Neural progenitor cell (in vitro differentiated cells): ENCODE measurements at places on chromosomes 1 and 21.

DNA sequence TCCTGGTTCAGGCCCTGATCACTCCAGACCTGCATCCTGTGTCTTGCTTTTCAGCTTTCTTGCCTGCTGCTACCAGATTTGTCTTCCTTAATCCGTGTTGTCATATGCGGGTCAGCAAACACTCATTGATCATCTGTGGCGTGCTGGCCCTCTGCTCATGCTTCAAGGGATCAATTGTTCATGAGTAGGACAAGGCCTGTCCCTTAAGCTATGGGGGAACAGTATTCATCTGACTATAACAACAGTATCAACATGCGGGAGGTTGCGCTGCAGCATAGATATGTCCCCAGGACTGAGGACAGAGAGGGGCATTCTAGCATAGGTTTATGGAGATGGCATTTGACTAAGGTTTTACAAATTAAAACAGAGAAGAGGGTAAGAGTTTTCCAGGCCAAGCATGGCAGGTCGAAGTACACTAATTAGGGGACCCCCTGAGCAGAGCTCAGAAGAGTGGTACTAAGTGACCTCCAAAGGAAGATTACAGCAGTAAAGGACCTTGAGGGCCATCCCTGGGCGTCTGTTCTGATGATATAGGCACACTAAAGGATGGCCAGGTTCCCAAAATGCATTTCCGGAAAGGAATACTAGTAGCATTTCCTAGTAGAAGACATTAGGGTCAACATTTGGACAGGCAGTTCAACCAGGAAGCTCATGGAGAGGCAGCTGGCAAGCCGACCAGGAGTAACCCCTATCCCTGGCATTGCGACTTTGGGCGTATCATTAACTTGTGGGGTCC, 811 bp upstream of the ZNF672 start:
- peak; percentile 22 for DNase-seq

GRCh38 chr1:84833194-84833593, 59.8 kb downstream of the LPAR3 start:
- no peaks in the 10 kb centered on the region for H3K36me3 ChIP-seq
- H3K4me3 ChIP-seq, result no peak overlapping the region
- no peaks in the 10 kb centered on the region for H3K27me3 ChIP-seq
- no peaks in the 10 kb centered on the region for H3K4me1 ChIP-seq
- no peak for DNase-seq

DNA sequence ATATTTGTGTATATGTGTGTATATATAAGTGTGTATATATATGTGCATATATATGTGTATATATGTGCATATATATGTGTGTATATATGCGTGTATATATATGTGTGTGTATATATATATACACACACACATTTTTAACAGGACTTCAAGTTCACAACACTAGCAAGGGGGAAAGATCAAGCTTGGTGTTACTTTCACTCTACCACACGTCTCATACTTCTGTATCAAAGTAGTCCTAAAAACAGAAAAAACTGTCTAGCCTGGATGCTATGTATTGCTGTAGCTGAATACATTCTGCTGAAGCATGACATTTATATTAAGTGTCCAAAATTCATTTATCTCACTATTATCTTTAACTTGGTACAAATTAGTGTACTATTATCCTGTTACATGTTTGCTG, 17.9 kb upstream of the ATP6V1G3 start:
- H3K27me3 ChIP-seq, result no peaks in the 10 kb centered on the region
- no peak overlapping the region for H3K4me3 ChIP-seq
- H3K27ac ChIP-seq, result no peak overlapping the region
- DNase-seq, result no peak
- H3K4me1 ChIP-seq, result no peaks in the 10 kb centered on the region

DNA sequence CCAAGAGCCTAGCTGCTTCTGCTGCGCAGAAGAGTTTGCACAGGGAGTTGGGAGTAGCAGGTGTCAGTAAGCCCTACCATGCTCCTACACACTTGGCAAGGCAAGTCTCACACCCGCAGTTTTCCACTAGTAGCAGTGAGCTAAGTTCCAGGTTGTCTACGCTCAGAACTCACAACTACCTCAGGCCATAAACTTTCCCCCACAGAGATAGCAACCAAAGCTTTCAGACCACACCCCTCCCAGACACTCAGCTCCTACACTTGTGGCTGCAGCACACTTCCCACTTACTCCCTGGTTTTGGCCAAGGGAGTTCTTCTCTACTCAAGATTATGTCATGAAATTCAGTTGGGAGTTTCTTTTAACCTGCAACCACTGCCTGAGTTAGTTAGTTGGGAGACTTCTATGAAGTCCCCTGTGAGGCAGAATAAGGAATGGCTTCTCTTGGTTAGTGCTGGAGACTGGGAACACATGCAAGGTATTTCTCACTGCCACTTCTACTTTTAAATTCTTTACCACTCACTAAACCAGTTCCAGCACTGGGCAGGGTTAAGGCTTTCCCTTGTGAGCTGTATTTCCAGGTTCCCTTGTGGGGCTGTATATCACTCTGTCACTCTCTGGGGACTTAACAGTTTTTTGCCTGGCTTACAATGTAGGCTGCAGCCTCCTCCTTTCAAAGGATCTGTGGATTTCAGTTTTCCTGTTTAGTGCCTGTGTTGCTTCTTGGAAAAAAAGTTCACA, 18.3 kb upstream of the MAB21L3 start:
- no peaks in the 10 kb centered on the region for H3K36me3 ChIP-seq
- no peak overlapping the region for H3K4me3 ChIP-seq
- H3K4me1 ChIP-seq, result no peaks in the 10 kb centered on the region
- no peaks in the 10 kb centered on the region for H3K27me3 ChIP-seq

- H3K27ac ChIP-seq, result no peak overlapping the region
- H3K27me3 ChIP-seq, result no peaks in the 10 kb centered on the region
- no peak for DNase-seq
Measured at GRCh38 chr21:19731251-19731650, 1267.0 kb upstream of the NCAM2 start.

GRCh38 chr1:166170075-166170474, 3.3 kb upstream of the FAM78B start:
- peaks cover 6% of the 10 kb centered on the region for H3K4me1 ChIP-seq
- no peaks in the 10 kb centered on the region for H3K36me3 ChIP-seq
- H3K27ac ChIP-seq, result no peak overlapping the region

DNA sequence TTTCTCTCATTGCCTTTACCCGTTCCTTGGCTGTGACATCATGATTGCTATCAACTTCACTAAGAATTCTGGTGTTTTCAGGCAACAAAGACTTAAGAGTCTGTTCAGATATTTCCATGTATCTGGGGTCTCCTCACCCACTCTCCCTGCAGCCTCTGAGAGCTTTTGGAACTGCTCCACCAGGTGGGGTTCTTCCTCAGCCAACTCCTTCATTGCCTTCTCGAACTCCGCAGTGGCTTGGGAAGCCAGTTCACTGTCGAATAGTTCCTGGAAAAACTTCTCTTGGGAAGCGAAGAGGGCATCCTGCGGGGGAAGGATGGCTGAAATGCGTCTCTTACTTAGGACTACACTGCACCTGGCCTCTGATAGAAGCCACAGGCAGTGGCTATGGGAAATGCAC, 2.1 kb downstream of the PEX19 start:
- no peak overlapping the region for H3K4me3 ChIP-seq
- no peaks in the 10 kb centered on the region for H3K36me3 ChIP-seq
- no peaks in the 10 kb centered on the region for H3K27me3 ChIP-seq
- H3K4me1 ChIP-seq, result peaks cover 22% of the 10 kb centered on the region
- no peak overlapping the region for H3K27ac ChIP-seq
- DNase-seq, result peak; percentile 24

- H3K36me3 ChIP-seq, result no peaks in the 10 kb centered on the region
- no peak overlapping the region for H3K4me3 ChIP-seq
- H3K4me1 ChIP-seq, result peaks cover 8% of the 10 kb centered on the region
- peaks cover 100% of the 10 kb centered on the region for H3K27me3 ChIP-seq
Measured at GRCh38 chr1:37763791-37764413, 1.0 kb downstream of the EPHA10 start.

DNA sequence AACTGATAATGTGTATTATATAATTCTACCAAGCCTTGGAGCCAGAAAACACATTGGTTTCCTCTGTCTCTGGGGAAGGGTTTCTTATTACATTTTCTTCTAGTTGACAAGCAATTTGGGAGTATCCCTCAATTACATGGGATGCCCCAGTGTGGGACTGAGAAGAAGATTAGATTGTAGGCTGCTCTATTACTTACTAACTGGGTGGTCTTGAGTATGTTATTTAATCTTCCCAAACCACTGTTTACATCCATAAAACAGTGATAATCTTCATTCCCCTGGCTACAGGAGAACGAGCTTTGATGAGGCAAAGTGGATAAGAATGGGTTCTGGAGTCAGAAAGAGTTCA, 105.8 kb downstream of the TSEN15 start:
- no peak overlapping the region for H3K4me3 ChIP-seq
- no peak for DNase-seq
- no peaks in the 10 kb centered on the region for H3K36me3 ChIP-seq
- H3K27me3 ChIP-seq, result no peaks in the 10 kb centered on the region
- H3K27ac ChIP-seq, result no peak overlapping the region

- no peak overlapping the region for H3K4me3 ChIP-seq
- peaks cover 34% of the 10 kb centered on the region for H3K27me3 ChIP-seq
- no peaks in the 10 kb centered on the region for H3K36me3 ChIP-seq
- DNase-seq, result no peak
Measured at GRCh38 chr1:182785181-182785580, 4.4 kb upstream of the NPL start.

DNA sequence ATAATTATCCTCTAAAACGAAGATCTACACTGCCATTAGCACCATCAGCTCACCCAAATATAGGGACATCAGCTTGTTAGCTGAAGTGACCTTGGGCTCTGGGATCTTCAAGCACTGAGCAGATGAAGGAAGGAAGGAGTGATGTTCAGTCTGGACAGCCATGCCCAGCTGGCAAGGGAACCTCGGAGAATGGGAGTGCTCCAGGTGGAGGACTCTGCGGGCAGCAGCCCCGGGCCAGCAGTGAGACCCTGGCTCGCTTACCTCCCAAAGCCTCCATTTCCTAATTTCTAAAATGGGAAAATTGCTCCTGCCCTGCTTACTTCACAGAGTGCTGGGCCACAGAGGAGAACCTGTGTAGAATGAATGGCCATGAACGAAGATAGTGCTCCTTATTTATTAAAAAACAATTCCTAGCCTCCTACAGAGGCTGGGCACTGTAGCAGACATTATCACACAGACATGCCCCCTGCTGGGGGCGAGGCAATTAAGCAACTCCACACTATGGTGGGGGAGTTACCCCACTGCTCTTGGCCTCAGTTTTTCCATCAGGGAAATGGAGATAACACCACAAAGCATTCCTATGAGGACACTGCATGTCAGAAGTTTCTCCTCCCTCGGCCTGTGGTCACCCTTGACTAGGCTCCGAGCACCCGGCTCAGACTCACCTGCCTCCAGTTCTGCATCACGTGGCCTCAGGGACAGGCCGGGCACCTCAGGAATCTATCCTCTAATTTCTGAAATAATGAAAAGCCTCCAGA, 117.6 kb downstream of the KCNN3 start:
- no peak for DNase-seq
- no peaks in the 10 kb centered on the region for H3K36me3 ChIP-seq
- no peak overlapping the region for H3K27ac ChIP-seq
- H3K4me1 ChIP-seq, result peaks cover 9% of the 10 kb centered on the region
- H3K4me3 ChIP-seq, result no peak overlapping the region

DNA sequence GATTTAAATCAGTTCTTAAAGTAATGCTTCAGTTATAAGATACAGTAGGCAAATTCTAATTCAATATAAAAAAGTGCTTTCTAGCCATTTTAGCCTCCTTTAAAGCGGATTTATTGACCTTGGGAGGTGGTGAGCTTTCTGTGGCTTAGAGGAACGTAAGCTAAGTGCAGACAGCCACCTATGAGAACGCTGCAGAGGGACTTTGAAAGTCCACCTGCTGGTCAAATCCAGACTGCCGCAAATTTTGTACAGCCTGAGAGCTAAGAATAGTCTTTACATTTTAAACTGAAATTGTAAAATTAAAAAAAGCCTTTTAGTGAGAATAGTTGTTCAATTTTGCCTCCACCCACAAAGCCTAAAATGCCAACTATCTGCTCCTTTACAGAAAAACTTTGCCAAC, 67.0 kb upstream of the SSX2IP start:
- no peak overlapping the region for H3K27ac ChIP-seq
- DNase-seq, result no peak
- H3K27me3 ChIP-seq, result no peaks in the 10 kb centered on the region
- no peak overlapping the region for H3K4me3 ChIP-seq
- no peaks in the 10 kb centered on the region for H3K36me3 ChIP-seq

- H3K27me3 ChIP-seq, result no peaks in the 10 kb centered on the region
- H3K27ac ChIP-seq, result no peak overlapping the region
- H3K36me3 ChIP-seq, result no peaks in the 10 kb centered on the region
- no peak overlapping the region for H3K4me3 ChIP-seq
Measured at GRCh38 chr1:116944613-116945012, 34.9 kb downstream of the PTGFRN start.

DNA sequence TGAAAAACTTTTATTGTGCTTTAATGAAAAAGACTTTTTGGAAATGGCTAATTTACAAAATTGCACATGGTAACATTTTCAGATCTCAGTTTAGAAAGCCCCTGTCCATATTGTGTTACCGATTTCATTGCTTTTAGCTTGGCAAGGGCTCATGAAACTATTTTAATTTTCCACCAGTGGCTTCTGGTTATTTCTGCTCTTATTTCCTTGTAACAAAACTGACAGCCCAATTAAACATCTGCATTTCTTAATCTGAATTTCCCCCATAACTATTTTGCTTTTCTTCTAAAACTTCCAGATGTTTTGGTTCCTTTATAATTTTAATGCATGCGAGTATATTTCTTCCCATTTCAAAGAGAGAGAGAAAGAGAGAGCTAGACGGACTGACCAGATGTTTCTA, 264.8 kb downstream of the PTPRC start:
- no peaks in the 10 kb centered on the region for H3K27me3 ChIP-seq
- no peak for DNase-seq
- no peak overlapping the region for H3K4me3 ChIP-seq
- H3K4me1 ChIP-seq, result peaks cover 9% of the 10 kb centered on the region
- no peak overlapping the region for H3K27ac ChIP-seq

- H3K4me3 ChIP-seq, result peak overlapping the region; percentile 43
- no peaks in the 10 kb centered on the region for H3K27me3 ChIP-seq
- peaks cover 4% of the 10 kb centered on the region for H3K4me1 ChIP-seq
- H3K36me3 ChIP-seq, result no peaks in the 10 kb centered on the region
- peak; percentile 12 for DNase-seq
Measured at GRCh38 chr21:16587681-16588375, 858.0 kb downstream of the USP25 start.

DNA sequence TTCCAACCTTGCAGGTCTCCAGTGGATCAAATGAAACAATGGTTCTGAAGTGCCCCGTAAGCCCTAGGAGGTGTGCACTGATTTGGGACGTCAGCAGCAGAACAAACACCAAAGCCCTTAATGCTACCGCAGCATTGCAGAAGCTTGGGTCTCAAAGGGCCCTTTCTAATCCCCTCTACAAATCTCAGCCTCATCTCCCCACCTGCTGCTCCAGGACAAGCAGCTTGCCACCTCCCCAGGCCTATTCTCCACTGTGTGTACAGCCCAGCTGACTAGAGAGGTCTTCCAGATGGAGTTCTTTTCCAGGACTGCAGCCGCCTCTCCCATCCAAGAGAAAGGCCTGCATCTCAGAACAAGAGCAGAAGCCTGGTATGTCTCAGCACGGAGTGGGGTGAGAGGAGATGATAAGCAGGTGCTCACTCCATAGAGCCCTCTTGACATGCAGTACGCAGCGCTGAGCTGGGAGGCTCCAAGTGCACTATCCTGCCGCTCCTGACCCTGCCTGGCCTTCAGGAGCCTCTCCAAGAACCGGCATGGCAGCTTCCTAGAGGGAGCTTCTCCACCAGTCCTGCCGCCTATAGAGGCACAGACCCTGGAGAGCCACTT, 46.3 kb downstream of the MRPL37 start:
- H3K27ac ChIP-seq, result peak overlapping the region; percentile 78
- no peak overlapping the region for H3K4me3 ChIP-seq
- no peaks in the 10 kb centered on the region for H3K36me3 ChIP-seq
- DNase-seq, result peak; percentile 51
- peaks cover 13% of the 10 kb centered on the region for H3K4me1 ChIP-seq

- H3K4me1 ChIP-seq, result no peaks in the 10 kb centered on the region
- no peak overlapping the region for H3K27ac ChIP-seq
- H3K4me3 ChIP-seq, result no peak overlapping the region
- H3K36me3 ChIP-seq, result no peaks in the 10 kb centered on the region
Measured at GRCh38 chr1:6724517-6725141, 23.0 kb upstream of the DNAJC11 start.
